ENCODE measurements at places on chromosomes 3 and 15. TPM values are rescaled to one million over a fixed set of nuclear protein-coding genes. Genes with fewer than 3 reads are reported as not detected.

Gene CAMK2N2
- polyA plus RNA-seq, result 0.63 TPM

GRCh38 chr3:56849698-56850097 lies 47.9 kb upstream of the ARHGEF3 start:
- H3K36me3 ChIP-seq, result no peaks in the 10 kb centered on the region
- H3K4me1 ChIP-seq, result no peaks in the 10 kb centered on the region
- H3K27ac ChIP-seq, result no peak overlapping the region
- H3K27me3 ChIP-seq, result no peaks in the 10 kb centered on the region

DNA sequence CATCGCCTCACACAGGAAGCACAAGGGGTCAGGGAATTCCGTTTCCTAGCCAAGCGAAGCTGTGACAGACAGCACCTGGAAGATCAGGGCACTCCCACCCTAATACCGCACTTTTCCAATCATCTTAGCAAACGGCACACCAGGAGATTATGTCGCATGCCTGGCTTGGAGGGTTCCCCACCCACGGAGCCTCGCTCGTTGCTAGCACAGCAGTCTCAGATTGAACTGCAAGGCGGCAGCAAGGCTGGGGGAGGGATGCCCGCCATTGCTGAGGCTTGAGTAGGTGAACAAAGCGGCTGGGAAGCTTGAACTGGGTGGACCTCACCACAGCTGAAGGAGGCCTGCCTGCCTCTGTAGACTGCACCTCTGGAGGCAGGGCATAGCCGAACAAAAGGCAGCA lies 384.8 kb downstream of the CNTN6 start:
- H3K27ac ChIP-seq, result no peak overlapping the region
- no peak for DNase-seq
- H3K4me1 ChIP-seq, result no peaks in the 10 kb centered on the region
- H3K4me3 ChIP-seq, result no peak overlapping the region
- no peaks in the 10 kb centered on the region for H3K36me3 ChIP-seq

Gene PGBD4
- 0.61 TPM for polyA plus RNA-seq

GRCh38 chr15:86001200-86001599 lies 78.5 kb upstream of the AGBL1 start:
- no peaks in the 10 kb centered on the region for H3K36me3 ChIP-seq
- no peak for DNase-seq
- no peak overlapping the region for H3K4me3 ChIP-seq
